ENCODE measurements at places on chromosomes 4 and X. TPM values are rescaled to one million over a fixed set of nuclear protein-coding genes. Genes with fewer than 3 reads are reported as not detected.
A peak's percentile ranks its signal among the peaks of the same experiment; 100 is the strongest.

GRCh38 chr4:93359586-93359985 is 469.0 kb upstream of the ATOH1 start:
- DNase-seq: no peak

CYLC1 gene
- total RNA-seq: not detected

- no peak for DNase-seq
These were observed 965.4 kb upstream of the GRIA3 start for GRCh38 chrX:122218666-122219065.

DNA sequence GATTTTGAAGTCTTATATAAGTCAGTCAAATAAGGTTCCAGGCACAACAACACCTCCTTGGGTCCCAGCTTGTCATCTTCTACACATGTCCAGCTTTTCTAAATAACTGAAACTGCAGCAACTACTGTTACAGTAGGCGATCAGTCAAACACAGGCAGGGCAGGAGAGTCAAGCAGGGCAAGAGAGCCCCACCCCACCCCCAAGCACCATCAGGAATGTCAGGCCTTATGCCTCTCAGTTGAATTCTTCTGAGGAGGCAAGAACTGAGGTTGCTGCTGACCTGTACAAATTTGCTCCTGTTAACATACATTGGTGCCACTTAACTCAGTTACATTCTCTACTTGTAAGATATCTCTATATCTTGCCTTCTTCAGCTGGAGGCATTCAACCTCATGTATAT is 608.8 kb upstream of the PCDH10 start:
- DNase-seq: no peak

GRCh38 chr4:3019145-3019846 is 55.0 kb downstream of the HTT-AS start:
- no peak for DNase-seq

DNA sequence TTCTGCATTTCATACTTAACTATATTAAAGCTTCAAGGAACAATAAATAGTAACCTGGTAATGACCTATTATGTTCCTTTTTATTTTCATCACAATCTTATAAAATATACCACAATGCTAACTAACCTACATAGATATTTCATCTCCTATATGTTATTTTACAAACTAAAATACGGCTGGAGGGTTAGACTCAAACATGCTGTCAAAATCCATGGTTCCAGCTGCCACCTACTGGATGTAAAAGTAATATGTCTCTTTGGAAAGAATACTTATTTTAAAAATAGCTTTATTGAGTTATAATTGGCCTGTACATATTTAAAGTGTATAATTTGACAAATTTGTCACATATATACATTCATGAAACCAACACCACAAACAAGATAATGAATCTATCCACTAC is 15.0 kb downstream of the RGN start:
- DNase-seq: peak; percentile 12

GRCh38 chr4:99715286-99715685 is 57.7 kb upstream of the C4orf54 start:
- no peak for DNase-seq

F11 gene
- total RNA-seq: not detected

DNA sequence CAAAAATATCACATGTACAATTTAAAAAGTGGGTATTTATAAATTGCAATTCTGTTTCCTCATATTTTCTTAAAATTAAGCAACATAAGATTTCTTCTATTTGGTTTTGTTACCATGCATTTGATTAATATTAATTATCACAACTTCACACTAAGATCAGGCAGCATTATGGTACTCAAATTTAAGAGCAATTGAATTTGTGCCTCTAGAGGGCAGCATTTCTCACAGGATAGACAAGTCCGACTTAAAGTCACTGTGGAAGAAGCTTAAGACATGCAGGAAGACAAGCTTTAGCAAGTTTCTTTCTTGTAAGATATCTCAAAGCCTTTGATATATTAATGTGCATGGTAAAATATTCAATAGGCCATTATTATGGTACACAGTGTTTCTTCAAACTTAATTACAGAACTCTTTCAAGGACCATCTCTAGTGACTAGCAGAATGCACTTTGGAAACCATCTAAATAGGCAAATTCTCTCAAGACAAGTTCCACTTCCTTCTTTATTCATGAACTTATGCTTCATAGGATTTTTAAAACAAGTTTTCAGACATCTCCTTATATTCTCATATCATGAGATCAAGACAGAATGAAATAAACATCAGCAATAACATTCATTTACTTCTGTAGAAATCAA is 35.0 kb downstream of the FBXW7 start:
- peak; percentile 77 for DNase-seq

- no peak for DNase-seq
These were observed 9.6 kb downstream of the CTBP1 start for GRCh38 chr4:1239141-1239949.

DNA sequence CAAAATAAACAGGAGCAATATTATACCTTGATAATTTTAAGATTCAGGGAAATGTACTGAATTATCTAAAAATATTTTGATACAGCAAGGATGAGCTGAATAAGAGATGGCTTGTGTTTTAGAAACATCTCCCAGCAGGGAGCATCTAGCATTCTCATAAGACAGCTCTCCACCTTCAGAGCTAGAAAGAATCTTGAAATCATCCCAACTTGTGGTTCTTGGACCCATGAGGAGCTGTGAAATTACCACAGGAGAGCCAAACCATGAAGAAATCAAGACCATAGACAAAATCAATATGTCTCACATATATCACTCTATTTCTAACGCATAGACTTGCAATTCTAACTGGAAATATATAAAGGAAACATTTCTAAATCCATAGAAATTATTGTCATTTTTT is 210.6 kb upstream of the DKK2 start:
- no peak for DNase-seq

CNKSR2 gene
- total RNA-seq: 8.6 TPM

All from CD4-positive, alpha-beta memory T cell (primary cell).